ENCODE measurements at places on chromosomes 4 and X.

GRCh38 chr4:84597450-84597849, 14.5 kb downstream of the CDS1 start:
- DNase-seq = no peak

GRCh38 chr4:7989654-7990053, 50.0 kb upstream of the AFAP1 start:
- DNase-seq = no peak

GRCh38 chrX:124005228-124005627, 43.7 kb downstream of the STAG2 start:
- no peak for DNase-seq

DNA sequence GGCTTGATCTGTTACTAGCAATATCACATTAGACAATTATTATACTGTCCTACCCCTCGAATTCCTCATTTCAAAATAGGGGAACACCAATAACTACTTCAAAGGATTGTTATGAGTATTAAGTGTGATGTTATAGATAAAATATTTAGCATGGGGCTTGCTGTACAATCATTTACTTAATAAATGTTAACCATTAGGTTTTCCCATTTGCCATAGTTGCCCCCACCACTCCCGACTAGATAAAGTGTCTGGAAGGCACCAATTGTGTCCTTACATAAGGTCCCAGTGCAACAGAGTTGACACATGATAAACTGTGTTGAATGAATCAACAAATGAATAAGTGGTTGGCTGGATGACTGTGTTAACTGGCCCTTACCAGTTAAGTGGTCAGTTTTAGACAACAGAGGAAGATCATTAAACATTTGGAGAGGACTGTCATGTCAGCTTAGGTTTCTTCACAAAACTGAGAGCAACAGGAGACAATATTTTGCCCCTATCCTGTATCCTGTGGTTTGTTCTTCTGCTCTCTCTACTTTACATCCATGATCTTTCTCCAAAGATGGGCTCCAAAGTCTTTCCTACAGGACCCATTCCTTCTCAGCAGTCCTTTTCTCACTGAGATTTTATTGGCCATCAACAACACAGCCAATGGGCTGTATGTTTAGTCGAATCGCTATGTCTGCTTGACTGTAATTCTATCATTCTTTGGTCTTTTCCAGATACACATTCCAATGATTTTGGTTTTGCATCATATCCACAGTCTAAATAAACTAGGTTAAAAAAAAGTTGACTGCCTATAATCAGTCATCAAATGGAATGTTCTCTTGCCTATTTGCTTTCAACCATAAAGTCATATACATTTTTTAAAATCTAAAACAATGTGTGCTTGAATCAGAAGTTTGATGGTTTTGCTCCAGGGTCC, 74.4 kb downstream of the RNF150 start:
- no peak for DNase-seq

GRCh38 chr4:79598801-79599200, 190.8 kb upstream of the GK2 start:
- DNase-seq = no peak

GRCh38 chr4:107473126-107473525, 246.9 kb downstream of the PAPSS1 start:
- no peak for DNase-seq

- DNase-seq = no peak
Observed at GRCh38 chr4:163448540-163449203, 24.9 kb downstream of the TKTL2 start.

DNA sequence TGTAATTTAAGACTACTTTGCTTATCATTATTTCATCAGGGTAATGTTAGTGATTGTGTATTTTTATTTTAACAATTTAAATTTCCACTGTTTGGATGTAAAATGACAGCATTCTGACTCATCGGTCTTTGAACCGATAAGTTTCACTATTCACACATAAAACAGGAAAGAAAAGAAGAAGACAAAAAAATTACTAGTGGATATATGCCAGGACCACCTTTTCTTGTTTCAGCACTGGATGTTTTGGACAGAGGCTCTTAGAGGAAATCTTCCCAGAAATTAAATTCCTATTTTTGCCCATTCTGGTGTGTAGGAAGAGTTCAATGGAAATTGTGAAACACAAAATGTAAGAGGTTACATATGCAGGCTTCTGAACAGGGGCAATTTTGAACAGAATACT, 57.4 kb downstream of the VEGFC start:
- DNase-seq = no peak

- no peak for DNase-seq
Observed at GRCh38 chrX:147850875-147851274, 60.8 kb upstream of the FMR1 start.

DNA sequence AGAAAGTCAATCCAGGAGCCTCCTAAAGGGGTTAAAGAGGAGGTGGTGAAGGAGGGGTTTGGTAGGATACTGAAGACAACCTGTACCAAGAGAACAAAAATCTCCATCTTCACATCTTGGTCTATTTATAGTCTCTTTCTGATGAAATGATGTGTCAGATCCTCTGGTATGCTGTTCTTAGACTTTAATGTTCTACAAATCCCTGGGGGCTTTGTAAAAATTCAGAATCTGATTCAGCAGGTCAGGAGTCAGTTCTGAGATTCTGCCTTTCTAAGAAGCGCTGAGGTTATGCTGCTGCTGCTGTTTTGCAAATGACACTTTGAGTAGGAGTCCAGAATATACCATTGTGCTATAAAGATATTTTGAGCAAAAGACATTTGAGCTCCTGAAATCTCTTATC, 172.9 kb upstream of the GLRA2 start:
- DNase-seq = no peak

DNA sequence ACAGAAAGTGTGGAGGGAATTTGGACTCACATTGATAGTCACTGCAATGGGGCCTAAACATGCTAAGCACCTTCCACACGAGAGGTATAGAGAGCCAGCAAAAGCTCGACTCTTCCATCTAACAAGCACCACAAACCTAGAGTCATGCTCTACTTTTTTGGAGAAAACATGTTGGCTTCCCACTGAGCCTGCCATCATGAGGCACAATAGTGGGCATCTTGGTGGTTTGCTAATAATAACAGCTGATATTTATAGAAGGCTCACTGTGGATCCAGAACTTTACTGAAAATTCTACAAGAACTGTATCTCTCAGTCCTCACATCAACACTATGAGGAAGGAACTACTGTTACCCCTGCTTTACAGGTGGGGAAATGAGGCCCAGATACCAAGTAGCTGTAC, 26.6 kb downstream of the MAML3 start:
- no peak for DNase-seq

DNA sequence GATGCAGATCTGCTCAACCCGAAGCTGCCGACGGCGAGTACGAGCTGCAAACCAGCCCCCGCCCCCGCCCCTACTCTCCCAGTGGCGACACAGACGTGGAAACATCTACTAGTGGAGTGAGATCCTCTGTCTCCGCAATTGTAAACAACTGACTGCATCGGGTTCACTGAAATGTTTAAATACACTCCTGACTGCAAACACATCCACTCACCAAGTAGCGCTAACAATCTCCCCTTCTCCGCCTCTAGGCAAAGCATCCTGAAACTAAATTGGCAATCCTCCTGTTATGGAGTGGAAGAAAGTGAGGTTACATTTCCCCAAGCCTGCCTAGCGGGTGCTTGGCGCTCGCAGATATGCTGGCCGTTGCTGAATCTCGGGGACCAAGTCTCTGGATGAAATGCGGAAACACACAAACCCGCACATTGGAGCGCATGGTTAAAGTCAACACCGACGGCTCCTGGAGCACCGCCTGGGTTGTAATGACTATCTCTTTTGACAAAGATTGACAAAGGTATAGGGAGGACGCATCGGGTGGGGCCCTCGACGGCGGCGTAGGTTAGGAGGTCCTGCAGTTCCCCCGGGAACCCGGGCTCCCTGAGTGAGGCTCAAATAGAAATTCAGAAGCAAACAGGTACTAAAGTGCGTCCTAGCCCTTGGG, 117.0 kb upstream of the TEX13C start:
- no peak for DNase-seq

GRCh38 chr4:61447918-61448317, 247.8 kb downstream of the ADGRL3 start:
- DNase-seq = no peak

DNA sequence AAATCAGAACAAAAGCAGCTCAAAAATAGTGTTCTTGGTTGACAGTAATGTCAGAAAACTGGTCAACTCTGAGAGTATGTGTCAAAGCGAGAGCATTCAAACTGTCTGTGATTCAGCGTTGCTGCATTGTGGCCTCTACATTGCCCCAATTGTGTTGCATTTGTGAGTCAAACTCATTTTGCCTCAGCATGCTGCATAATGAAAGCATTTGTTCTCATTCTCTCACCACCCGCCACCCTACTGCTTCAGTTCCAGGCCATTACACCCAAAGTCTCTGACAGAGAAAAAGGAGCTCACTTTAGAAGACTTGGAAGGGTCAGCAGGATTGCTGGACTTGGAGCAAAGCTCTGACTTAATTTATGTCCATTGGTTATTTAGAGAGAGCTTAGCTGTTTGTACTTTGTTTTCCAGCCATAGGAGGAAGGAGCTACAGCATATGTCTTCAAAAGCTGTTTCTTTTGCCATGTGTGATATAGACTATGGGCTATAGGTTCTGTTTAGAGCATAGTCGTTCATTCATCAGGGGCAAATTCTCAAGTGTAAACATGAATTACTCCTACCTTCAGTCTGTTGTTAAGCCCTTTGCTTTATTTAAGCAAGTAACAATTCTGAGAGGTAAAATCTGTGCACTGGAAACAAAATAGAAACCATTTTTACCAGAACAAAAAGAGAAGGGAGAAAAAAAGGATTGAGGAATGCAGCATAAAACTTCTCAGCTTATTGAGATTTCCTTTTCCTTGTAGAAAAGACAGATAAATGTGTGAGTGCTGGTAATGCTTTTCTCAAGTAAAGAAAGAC, 153.4 kb upstream of the ANK2 start:
- DNase-seq = no peak

DNA sequence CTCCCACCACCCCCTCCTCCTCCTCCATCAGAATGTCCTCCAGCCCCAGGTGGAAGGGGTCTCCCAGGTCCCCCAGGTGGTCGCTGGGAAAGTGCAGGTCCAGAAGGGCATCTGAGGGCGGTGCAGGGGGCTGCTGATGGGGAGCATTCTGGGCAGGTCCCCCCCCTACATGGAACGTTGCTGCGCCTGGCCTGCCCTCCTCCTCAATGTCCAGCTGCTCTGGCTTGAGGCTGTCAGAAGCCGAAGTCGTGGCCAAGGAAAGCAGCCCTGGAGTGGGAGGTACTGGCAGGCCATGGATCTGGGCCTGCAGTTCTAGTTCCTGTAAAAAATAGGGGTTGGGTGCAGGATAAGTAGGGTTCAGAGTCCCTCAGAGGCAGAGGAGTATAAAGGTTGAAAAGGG, 12.9 kb downstream of the TFE3 start:
- no peak for DNase-seq

- no peak for DNase-seq
Observed at GRCh38 chr4:155474758-155475157, 98.0 kb upstream of the MAP9 start.

- DNase-seq = no peak
Observed at GRCh38 chr4:75069493-75070074, 136.7 kb downstream of the PARM1 start.

DNA sequence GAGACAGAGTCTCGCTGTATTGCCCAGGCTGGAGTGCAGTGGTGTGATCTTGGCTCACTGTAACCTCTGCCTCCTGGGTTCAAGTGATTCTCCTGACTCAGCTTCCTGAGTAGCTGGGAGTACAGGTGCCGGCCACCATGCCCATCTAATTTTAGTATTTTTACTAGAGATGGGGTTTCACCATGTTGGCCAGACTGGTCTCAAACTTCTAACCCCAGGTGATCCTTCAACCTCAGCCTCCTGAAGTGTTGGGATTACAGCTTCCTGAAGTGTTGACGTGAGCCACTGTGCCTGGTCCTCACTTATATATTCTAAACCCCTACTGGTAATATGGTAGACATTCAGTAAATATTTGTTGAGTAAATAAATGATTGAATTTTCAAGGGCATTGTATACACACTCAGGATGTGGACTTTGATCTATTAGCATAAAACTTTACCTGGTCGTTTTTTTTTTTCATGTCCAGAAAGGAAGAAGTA, 33.0 kb downstream of the MTHFD2L start:
- DNase-seq = no peak

DNA sequence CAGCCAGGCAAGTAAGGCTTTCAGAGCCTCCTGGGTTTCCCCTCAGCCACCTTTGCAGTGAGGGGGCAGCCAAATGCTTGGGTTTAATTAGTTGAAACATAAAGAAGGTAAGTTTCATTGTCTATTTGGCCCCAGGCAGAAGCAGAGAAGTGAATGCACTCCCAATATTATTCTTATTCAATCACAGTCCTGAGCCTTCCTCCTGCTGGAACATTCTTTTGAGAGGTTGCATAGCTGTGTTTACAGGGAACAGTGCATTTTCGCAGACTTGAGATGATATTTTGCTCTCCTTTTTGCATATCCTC, 13.9 kb downstream of the SLC2A9 start:
- DNase-seq = no peak

- no peak for DNase-seq
Observed at GRCh38 chrX:151984902-151985301, 10.4 kb upstream of the GABRE start.

- no peak for DNase-seq
Observed at GRCh38 chrX:131938749-131939148, 84.4 kb upstream of the STK26 start.

DNA sequence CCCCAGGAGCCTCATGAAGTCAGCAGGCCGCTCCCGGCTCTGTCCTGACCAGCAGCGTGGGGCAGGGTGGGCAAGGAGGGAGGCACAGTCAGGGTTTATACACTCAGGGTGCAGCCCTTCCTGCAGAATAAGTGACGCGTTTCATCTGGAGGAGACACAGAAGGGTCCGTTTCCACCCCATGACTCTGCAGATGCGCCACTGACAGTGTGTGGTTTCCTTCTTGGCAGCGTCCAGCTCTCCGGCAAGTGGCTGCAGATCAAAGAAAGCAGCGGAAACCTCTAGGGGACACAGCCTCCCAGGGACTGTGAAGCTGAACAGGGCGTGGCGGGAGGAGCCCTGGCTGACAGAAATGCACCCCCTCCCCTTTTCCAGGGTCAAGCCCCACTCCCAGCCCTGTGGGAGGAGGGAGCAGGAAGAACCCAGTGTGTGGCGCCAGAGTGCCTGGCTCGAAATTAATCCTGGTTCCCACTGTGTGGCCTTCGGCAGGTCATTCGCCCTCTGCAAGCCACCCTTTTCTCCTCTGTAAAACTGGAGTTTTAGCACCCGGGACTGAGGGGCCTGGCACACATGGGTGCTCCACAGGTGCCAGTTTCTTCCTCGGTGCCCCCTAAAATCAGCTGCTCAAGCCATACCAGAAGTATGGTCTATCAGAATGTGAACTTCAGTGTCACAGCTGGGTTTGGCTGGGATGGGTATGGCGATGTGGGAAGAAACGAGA, 17.3 kb upstream of the TBC1D14 start:
- no peak for DNase-seq

Data from stimulated activated CD8-positive, alpha-beta memory T cell treated with anti-CD3 and anti-CD28 coated beads, Interleukin-2, amount 100 ng/mL, for 1 hour (primary cell).